ENCODE measurements at places on chromosomes 6 and 20. TPM values are rescaled to one million over a fixed set of nuclear protein-coding genes. Genes with fewer than 3 reads are reported as not detected.

The SLC12A5 gene
- 26.0 TPM for total RNA-seq

The ULBP2 gene
- total RNA-seq, result 3.2 TPM

DNA sequence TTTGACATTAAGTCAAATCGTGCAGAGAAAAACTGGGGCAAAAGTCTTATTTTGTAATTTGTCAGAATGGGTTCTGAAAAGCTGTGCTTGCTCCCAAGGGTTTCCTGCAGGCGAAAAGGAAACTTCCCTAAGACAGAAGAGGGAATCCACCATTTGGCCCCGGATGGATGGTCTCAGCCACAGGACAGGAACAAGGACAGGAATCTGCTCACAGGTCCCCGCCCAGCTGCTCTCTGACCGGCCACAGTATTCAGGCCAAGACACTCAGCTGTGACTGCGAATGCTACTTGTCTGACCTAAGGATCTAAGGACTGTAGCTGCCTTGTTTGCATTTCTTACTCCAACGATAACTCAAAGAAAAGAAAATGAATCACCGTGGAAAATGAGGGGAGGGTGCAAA is 197.0 kb downstream of the BMP7 start:
- no peak for DNase-seq

The ACTL10 gene
- 0.64 TPM for total RNA-seq

DNA sequence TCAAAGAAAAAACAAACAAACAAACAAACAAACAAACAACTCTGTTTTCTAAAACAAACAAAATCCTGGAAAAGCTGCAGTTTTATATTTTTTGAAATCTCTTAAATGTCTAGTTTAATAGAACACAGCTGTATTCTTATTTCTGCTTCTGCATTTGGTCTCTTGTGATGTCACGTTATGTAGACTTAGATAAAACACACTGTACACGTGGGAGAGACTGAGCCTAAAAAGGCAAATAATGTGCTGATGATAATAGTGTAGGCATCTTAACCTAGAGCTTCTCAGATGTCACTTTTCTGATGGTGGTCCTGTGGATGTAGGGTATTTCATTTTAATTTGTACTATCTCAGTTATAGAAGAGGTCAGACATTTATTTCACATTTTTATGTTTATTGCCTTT is 261.7 kb downstream of the UTRN start:
- no peak for DNase-seq

GRCh38 chr20:33407251-33407650 is 5.9 kb upstream of the CDK5RAP1 start:
- DNase-seq, result no peak

DNA sequence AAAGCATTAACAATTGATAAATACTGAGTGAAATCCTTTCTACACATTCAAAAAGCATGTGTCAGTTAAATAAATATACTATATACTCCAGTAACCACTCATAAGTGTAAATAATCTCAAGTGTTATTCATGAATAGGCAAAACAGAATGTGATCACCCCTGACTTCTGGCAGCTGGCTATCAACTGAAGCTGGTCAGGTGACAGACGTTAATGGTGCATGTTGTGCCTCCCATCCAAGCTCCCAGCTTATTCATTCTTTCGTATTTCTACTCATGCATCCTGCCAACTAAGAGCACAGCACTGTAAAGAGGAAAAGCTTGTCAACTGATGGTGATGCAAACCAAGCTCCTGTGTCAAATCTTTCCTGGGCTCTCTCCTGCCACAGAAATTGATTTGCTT is 7.7 kb downstream of the PSMB1 start:
- no peak for DNase-seq

The MMP24 gene
- total RNA-seq, result 50.1 TPM

The SMLR1 gene
- not detected for total RNA-seq

DNA sequence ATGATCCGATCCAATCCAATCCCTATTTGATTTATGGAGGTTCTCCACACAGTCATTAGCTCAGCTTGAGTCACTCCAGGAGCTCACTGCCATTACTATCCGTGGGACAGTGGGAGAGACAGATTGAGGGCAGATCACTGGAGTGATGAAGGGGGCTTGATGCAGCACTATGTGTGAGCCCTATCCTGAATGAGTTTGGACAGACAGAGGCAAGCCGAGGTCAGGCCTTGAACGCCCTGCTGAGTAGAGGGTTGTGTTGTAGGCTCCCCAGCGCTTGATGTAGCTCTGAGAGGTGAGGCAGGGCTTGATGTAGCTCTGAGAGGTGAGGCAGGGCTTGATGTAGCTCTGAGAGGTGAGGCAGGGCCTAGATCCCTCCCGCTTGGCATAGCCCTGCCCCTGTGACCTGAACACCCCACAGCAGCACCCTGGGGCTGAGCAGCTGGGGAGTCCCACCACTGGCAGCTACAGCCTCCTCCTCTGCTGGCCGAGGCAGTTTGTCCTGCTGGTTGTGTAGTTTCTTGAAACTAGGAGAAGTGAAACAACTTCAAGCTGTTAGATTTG is 58.7 kb downstream of the ZFAND3 start:
- DNase-seq, result no peak

The LHFPL5 gene
- 1.00 TPM for total RNA-seq

- DNase-seq, result no peak
Observed at GRCh38 chr20:420166-420620, 12.1 kb downstream of the RBCK1 start.

The PROKR2 gene
- 0.45 TPM for total RNA-seq

GRCh38 chr20:20276811-20277530 is 90.9 kb upstream of the INSM1 start:
- no peak for DNase-seq

DNA sequence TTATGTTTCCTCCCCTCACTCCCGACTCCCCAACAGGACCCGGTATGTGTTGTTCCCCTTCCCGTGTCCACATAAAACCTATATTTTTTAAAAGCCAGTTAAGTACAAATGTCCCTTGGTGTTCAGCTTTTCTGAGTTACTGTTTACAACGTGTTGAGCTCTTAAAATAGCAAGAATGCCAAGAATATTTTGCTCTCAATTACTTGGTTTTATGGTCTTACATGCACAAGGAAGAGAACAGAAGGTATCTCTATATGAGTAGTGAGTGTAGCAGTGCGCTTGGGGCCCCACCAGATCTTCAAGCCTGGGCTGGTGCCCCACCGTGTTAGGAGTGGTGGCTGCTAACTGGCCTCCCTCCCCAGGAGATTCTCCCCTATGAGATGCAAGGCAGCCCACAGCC is 75.3 kb downstream of the RIN2 start:
- no peak for DNase-seq
